ENCODE measurements at places on chromosomes 2 and 18.

DNA sequence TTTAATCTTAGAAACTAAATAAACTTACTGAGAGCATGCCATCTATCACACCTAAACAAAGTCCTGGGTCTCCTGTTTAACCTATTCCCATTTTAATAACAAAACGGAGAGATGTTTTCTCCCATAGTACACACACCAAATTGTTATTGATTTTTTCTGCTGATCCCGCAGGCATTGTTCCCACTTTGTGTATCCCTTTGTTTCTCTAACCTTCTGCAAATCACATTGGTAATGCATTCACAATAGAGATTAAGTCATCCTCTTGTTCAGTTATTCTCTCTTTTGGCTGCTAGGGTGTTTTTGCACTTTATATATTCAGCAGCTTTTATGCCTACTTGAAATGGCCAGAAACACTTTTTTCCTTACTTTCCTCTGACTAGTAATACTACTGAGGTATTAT lies 1071.9 kb upstream of the CDH2 start:
- DNase-seq, result no peak

- no peak for DNase-seq
Observed at GRCh38 chr2:180360283-180360618, 353.2 kb upstream of the CWC22 start.

DNA sequence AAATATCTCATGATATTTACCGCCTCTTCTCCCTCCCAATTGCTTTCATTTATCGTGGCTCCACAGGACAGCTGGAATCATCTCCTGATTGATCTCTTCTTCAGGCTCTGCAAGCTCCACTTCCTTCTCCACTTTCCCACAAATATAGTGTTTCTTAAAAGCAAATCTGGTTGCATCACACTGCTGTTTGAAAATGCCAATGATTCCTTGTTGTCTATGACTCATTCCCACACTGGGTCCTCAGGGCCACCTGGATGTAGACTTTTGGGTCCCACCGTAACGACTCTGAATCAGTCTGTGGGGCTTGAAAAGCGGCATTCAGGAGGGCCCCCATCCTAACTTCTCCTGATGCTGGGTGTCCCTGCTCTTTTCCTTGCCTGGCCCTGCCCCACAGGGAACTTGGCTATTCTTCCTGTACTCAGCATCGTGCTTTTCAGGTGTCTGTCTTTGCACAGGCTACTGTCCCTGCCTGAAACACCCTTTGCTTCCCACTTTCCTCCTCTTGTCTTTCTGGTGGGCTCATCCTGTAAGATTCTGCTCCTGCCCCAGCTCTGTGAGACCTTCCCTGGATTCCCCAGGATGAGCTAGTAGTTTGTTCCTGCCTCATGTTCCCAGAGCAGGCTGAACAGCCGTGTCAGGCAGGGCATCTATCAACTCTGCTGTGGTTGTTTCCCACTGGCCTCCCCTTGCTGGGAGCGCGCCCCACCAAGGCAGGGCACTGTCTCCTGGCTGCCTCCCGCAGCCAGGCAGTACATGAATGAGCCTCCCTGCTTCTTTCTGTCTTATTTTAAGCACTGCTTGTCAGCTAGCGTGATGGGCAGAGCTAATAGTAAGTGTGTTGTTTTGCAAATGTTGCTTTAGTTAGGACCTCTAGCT lies 111.9 kb downstream of the KCTD1 start:
- no peak for DNase-seq

GRCh38 chr2:37616677-37617005 lies 54.8 kb downstream of the CDC42EP3 start:
- DNase-seq, result no peak

DNA sequence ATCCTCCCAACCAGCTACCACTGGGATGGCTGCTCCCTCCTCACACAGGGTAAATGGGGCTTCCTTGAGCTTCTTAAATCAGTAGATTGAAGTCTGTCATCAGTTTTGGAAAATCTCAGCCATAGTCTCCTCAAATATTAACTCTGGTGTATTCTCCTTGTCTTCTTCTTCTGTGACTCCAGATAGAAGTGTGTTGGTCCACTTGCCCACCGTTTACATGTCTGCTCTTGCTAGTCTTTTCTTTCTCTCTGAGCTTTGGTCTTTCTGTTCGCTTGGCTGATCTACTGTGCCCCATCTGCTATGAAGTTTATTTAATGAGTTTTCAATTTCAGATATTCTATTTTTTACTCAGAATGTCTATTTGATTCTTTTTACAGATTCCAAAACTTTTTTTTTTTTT lies 281.7 kb upstream of the HDAC4 start:
- DNase-seq, result no peak

DNA sequence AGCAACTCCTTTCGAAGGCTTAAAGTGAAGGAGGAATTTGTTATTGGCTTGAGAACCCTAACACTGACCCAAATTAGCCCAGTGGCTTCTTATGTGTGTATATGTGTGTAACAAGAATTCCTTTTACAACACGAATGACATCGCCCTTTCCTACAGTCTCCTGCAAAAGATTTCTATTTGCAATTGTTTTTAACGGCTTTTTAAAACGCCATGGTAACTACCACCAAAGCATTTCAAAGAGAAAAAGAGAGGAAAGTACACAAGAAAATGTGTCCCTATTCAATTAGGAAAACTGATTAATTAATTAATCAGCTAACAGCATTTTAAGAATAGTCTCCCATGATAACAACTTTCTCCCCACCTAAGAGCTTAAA lies 58.1 kb downstream of the PAX3 start:
- DNase-seq, result no peak

- no peak for DNase-seq
Observed at GRCh38 chr2:192042126-192042525, 152.6 kb downstream of the TMEFF2 start.

DNA sequence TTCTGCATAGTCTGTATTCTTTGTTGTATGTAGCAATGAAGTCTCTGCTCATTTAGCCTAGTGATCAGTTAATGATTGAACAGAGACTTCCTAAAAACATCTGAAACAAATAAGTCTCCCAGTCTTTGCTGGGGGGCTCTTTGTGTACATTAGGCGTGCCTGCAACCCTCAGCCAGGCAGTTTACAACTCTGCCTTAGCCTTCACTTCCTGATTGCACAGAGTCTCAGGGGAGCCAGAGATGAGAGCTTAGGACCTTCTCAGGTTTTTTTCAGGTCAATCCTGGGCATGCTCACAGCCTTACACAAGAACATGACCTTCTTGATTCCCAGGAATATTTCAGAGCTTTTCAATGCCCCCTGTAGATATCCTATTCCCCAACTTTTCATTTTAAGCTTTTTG lies 44.0 kb upstream of the BIN1 start:
- DNase-seq, result no peak

GRCh38 chr2:38109732-38110181 lies 33.8 kb upstream of the CYP1B1 start:
- DNase-seq, result no peak

DNA sequence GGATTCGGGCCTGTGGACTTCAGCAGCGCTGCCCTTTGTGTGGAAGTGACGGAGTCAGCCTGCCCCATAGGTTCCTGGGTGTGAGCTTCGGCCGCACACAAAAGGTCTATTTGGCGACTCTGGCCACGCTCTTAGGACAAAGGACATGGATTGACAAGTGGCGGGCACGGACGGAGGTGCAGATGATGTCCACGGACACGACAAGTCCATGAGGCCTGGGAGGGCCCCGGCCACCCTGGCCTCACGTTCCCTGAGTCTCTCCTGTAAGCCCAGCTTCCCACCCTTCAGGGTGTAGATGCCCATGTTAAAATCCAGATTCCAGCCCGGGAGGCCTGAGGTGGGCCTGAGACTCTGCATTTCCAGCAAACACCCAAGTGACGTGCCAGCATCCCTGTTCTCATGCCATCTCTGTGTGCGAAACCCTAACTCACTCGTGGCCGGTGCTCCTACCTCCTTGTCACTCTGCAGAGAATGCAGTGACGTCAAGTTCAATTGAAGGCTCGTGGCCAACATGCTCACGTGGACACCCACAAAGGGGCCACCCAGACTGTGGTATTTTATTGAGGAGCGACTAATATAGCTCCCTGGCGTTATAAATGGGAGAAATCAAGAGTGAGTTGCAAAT lies 111.7 kb downstream of the RTP5 start:
- no peak for DNase-seq

DNA sequence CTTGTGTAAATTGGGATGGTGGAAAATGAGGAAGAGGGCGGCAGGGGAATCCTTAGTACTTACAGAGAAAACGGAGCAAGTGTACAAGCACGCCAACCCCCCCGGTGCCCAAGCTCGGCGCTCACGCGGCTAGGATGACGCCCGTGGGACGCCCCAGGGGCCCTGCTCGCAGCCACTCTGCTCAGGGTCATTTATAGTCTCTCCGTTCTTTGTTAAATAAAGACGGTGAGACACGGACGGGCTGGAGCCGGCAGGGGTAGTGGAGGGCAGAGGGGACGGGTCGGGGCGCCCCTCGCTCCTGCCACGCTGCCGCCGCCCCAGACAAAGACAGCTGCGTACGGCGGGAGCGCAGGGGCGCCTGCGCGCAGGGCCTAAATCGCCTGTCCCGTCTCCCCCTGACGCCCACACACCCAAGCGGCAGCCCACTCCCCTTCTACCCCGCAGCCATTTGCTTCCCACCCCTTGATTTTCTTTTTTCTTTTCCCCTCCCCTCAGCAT lies 37.8 kb downstream of the PCBP1 start:
- DNase-seq, result peak; percentile 71

GRCh38 chr2:25430556-25430955 lies 88.8 kb upstream of the DNMT3A start:
- no peak for DNase-seq

- peak; percentile 49 for DNase-seq
Observed at GRCh38 chr2:9287400-9288045, 80.9 kb downstream of the ASAP2 start.

GRCh38 chr2:176725873-176726645 lies 456.8 kb downstream of the MTX2 start:
- no peak for DNase-seq

GRCh38 chr2:38505779-38506178 lies 96.9 kb downstream of the HNRNPLL start:
- no peak for DNase-seq

- no peak for DNase-seq
Observed at GRCh38 chr2:234629596-234629995, 132.7 kb upstream of the ARL4C start.

- DNase-seq, result no peak
Observed at GRCh38 chr2:19675003-19675629, 226.7 kb downstream of the TTC32 start.

GRCh38 chr2:86201671-86202335 lies 2.5 kb downstream of the MRPL35 start:
- peak; percentile 97 for DNase-seq

DNA sequence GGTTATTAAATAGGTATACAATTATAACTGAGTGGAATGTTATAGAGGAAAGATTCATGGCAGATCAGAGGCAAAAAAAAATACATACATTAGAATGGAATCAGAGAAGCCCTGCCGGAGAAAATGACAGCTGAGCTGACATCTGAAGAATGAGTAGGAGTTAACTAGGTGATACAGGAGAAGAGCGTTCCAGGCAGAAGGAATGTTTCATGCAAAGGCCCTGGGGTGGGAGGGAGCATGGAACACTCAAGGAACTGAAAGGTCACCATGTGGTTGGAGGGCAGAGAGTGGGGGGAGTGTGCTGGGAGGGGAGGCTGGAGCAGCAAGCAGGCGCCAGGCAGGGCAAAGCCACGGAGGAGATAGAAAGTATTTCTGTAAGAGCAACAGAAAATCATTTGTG lies 31.6 kb upstream of the CDK5R2 start:
- no peak for DNase-seq

GRCh38 chr2:189370719-189371118 lies 70.6 kb upstream of the WDR75 start:
- no peak for DNase-seq

DNA sequence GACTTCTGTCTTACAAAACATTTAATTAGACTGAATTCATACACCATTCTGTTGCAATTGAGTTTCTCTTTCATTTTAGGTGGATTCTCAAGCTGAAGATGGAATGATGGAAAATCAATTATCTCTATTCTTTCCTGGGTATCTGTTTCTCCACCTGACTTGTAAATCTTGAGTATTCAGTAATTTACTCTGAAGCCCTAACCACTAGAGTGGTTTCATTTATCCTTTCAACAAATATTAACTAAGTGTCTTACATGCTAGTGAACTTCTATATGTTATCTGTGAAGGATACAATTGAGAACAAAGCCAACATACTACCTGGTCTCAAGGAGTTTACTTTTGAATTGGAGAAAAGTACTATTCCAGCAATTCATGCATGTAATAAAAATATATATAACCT lies 94.1 kb upstream of the ZNF804A start:
- no peak for DNase-seq

DNA sequence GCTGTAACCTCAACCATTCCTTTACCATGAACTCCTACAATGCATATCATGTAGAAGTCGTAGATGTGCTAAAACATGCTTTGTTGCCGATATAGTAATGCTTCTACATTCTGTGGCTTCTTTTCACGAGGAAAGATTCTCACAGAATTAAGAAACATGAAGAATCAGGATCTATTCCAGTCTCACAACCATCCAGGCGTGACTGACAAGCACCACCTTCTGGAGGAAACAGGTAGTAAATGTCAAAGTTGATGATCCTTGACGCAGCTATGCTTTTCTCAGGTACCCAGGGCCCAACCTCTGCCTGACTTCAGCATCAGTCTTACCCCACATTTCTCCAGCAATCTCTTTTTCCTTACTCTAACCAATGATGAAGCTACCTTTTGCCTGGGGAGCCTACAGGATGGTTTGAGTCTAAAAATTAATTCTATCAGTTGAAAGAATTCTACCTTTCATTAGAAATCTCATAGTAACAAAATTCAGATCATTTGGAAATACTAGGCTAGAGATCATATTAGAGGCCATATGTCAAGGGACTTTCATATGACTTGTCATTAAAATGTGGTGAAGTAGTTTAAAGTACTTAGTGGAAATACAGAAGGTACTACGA lies 123.3 kb upstream of the RND3 start:
- peak; percentile 63 for DNase-seq

DNA sequence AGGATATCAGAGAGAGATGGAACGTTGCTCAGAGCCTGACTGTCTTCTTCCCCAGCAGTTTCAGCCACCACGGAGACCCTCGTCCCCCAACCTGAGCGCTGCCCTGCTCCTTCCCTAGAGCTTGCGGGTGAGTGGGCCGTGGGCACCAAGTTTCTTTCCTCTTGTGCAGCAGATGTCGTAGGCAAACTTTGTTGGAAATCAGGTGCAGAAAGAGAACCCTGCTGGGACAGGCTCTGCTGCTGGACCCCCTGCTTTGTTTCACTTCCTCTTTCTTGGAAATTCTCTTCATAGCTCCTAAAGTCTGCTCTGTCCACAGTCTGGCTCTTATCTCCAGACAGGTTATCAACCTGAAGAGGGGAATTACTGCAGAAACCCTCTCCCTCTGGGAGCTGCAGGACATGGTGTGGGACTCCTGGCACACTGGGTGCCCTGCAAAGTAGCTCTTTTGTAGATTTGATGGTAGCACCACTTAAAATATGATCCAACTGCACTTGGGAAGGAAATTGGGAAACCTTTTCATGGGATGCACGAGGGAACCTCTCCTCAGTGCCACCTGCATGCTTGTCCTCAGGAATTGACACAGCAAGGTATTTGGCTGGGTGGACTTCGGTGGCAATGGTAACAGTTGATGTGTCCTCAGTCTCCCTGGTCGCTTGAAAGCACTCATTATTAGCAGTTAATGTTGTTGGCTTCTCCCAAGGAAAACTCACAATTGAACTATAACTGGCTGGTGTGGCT lies 92.2 kb downstream of the ALPK2 start:
- no peak for DNase-seq
